Fibroblast of skin of scalp (primary cell): ENCODE measurements at places on chromosomes 6 and 20.

DNA sequence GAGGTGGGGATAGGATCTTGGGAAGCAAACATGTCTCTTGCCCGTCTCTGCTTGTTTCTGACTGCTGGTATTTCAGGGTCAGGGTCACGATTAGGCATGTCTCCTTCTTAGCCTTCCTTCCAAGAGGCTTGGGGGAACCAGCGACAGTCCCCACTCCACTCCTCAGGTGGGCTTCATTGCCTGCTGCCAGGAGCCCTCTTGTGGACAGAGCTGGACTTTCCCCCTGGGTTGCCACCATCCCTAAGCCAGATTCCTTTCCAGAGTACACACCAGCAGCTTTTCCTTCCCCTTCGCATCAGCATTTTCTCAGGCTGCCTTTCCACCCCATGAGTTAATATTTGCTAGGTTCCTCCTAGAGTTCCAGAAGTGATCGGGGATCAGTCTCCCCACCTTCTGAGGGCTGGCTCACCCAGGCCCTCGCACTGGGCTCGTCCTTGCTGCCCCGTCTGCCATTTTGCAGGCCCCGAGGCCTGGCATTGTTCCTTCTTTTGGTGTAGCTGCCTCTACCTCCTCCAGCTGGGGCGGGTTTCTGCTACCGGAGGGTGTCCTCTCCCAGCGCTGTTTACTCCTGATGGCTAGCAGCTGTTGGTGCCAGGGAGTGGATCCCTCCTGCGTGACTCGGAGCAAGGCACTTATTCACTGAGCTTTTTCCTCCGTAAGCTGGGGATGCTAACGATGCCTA lies 8.8 kb upstream of the C20orf144 start:
- peak; percentile 66 for DNase-seq

- peak; percentile 37 for DNase-seq
These were observed 123.0 kb downstream of the AIG1 start for GRCh38 chr6:143183666-143184065.

DNA sequence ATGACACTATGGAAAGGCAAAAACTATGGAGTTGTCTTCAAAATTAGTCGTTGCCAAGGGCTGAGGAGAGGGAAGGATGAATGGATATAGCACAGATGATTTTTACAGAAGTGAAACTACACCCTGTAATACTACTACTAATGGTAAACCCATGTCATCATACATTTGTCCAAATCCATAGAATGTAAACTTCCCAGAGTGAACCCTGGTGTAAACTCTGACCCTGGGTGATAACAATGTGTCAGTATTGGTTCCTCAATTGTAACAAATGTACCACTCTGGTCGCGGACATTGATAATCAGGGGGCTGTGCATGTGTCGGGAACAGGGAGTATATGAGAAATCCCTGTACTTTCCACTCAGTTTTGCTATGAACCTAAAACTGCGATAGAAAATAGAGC lies 72.2 kb downstream of the CNBD2 start:
- DNase-seq = no peak

DNA sequence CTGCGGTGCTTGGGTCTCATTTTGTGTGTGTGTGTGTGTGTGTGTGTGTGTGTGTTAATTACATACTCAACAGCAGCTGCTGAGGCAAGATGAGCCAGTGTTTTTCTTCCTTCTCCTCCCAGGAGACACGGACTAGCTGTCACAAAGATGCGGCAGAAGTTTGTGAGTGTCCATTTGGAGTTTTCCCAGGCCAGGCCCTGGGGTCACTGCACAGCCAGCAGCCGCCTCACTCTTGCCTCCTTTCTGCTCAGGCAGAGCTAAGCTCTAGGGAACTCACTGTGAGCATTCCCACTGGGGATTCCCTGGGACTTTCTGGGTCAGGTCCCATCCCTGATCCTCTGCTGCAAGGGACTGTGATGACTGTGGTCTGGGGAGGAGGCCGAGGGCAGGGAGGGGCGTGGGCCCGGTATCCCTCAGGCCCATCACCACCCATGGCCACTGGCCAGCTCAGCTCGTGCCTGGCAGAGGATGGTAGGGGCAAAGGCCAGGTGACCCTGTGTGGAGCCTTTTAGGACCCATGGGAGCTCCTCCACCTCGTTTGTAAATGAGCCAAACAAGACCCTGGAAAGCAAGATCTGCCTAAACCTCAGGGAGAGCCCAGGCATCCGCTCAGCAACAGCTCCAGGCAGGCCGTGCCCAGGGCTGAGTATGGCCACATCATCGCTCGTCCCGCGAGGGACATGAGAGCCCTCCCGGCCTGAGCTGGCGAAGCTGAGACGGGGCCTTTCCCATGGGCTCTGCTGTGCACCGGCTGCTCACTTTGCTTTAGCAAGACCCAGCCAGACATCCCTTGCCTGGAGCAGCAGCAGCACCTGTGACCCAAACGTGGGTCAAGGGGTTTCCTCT lies 102.0 kb downstream of the PSMB1 start:
- DNase-seq = no peak

DNA sequence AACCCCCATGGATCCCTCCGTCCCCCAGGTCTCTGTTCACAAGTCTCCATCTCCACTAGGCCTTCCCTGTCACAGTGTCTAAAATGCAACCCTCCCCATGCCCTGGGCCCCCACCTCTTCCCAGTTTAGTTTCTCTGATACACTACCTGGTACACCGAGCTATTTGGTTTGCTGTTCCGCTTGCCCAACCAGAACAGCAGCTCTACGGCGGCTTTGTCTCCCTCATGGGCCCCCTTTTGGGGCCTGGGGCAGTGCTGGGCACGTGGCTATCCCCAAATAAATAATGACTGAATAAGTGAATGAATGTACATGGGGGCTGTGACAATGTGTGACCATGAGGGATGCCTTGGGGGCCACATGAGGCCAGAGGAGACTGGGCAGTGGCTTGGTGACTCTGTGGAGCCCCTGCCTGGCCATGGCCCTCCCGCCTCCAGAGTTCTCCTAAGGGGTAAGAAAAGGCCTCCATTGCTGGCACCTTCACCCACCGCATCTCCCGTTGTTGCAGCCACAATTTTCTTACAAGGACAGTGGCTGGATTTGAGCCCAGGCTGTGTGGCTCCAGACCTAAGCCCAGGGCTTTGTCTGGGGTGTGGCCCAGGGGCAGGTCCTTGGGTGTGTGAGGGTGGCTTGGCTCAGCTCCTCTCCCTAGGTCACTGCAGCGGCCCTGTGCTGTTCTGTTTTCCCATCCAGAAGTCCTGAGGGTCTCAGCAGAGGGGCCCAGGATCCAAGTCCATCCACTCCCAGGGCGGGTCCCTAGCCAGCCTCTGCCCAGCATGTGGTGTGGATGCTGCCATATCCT lies 408.5 kb upstream of the SULF2 start:
- no peak for DNase-seq

DNA sequence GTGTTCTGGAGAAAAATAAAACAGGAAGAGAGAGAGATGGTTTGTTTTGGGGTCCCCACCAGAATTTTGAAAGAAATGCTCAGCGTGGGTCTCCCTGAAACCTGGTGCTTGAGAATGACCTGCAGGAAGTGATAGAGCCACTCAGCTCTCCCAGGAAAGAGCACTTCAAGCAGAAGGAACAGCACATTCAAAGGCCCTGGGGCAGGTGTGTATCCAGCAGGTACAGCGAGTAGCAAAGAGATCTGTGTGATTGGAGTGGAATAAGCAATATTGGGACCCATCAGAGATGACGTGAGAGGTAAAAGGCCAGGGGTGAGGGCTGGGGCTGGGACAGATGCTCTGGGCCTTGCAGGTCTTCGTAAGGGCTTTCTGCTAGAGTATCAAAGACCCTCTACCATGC lies 89.5 kb upstream of the CCDC167 start:
- no peak for DNase-seq

DNA sequence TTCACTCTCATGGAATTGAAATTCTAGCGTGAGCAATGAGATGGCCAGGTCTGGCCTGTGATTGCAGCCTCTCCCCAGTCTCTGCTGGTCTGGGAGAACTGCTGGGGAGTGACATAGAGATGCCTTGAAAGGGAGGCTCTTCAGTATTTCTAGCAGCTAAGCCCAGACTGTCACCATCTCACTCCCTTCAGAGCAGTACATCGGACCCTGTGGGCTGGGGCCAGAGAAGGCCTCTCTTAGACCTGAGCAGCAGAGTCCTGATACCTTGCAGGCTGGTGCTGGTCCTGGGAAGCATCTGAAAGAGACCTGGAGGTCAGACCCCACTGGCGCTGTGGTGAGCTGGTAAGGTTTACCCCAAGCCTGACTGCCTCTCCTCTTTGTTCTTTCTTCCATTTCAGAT lies 87.4 kb downstream of the TCP11 start:
- DNase-seq = no peak

DNA sequence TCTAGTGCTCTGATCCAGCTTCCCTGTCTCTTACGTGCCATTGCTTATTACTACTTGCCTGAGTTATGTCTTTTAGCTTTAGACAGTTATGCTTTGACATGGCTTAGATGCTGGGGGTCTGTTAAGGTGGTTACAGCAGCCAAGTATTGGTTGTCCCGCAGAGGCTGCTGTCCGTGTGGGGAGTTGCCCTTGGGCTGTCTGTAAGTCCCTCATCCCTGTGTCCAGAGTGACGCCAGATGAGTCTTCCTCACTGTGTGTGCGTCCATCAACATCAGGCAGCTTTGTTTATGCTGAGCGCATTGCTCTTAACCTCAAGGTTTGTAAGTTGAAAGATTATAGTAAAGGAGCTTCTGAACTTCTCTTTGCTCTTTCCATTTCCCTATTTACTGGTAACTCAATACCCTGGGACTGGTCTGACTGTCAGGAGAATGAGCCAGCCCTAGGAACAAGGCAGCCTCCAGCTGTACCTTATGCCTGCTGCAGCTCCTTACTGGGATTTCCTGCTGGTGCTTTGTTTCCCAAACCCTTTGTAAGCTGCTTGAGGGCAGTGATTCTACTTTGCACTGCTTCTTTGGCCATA lies 7.2 kb downstream of the FAM120B start:
- no peak for DNase-seq

- DNase-seq = peak; percentile 57
These were observed 17.4 kb upstream of the CSE1L start for GRCh38 chr20:49028684-49029083.

DNA sequence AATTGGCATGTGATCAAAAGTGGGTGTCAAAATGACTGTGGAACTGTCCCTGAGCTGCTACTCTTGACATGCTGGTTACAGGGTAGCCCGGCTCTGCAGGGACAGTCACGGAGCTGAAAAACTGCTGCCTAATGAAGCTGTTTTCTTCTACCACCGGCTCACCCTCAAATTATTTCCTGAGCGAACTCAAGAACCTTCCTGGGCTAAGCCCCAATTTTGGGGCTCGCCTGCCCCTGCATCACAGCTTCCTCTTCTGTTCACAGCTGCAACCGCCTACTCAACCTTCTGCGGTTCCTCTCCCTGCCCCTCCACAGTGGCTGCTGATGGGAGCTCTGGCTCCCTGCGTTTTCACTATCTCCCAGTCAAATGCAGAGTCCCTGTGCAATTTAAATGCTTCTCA lies 110.8 kb upstream of the MLN start:
- no peak for DNase-seq

GRCh38 chr6:33321227-33321626 lies 3.7 kb upstream of the ZBTB22 start:
- DNase-seq = no peak

GRCh38 chr20:10562899-10563298 lies 110.9 kb downstream of the JAG1 start:
- no peak for DNase-seq

DNA sequence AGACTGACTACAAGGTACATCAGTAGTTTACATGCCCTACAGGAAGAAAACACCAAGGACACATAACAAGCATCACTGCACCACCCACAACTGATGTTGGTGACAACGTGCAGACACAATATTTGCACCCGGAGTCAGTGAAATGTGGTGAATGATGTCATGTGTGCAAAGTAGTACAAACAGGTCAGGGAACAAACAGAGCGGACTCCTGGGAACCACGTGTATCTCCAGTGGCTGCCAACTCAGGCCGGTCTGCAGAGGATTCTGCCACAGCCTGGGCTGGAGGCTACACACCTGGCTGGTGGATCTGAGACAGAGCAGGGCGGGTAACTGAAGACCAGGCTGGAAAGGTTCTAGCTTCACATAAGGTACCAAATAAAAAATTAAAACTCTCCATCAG lies 28.2 kb upstream of the RPS6KA2 start:
- no peak for DNase-seq

GRCh38 chr6:80605165-80605989 lies 498.9 kb downstream of the BCKDHB start:
- peak; percentile 64 for DNase-seq

GRCh38 chr6:20367743-20368485 lies 33.8 kb upstream of the E2F3 start:
- no peak for DNase-seq

DNA sequence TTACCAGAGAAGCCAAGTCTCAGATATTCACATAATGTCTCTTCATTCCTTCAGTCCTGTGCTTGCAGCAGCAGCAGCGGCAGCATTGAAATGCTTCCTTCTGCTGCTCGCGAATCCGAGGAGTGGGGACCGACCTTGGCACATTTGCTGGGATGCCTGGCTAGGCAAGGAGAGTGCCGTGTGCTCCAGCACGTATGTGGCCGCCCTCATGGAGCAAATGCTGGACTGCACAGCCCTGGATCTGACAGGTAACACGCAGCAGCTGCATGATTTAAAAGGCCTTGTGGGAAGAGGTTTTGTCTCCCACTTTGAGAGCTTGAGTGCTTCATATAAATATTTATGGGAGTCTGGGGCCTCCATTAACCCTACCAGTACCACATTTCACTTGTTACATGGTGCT lies 9.9 kb downstream of the MAFB start:
- no peak for DNase-seq

GRCh38 chr20:2307136-2307535 lies 11.3 kb downstream of the TGM3 start:
- no peak for DNase-seq

GRCh38 chr20:50369225-50370035 lies 140.8 kb upstream of the PTPN1 start:
- DNase-seq = no peak

DNA sequence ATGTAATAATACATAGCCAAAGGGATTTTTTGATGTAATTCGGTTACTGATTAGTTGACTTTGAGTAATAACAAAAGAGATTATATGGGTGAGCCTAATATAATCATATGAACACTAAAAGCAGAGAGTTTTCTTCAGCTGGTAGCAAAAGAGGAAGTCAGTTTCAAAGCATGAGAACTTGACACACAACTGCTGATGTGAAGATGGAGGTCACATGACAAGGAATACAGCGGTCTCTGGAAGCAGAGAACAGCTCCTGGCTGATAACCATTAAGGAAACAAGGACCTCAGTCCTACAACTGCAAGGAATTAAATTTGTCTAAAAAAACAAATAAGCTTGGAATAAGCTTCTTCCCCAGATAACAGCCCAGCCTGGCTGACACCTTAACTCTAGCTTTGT lies 154.5 kb upstream of the PRND start:
- no peak for DNase-seq

- DNase-seq = no peak
These were observed 155.1 kb downstream of the PRDM13 start for GRCh38 chr6:99761711-99762110.

DNA sequence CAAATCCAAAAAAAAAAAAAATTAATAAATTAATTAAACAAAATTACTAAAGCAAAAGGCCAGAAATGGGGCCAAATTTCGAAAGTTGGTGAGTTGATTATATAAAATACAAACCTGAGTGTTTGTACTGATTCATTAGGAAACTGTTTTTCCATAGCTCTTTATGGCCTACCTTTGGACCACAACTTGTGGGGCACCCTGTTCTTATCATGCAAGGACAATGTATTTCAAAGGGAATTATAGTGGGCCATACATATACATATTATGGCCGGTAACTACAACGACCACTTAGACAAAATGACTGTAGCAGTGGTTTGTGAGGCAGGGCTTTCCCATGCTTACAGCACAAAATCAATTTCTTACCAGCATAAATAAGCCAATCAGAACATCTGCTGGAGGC lies 69.5 kb downstream of the ESF1 start:
- DNase-seq = no peak

GRCh38 chr6:135346747-135347146 lies 150.8 kb downstream of the AHI1 start:
- DNase-seq = peak; percentile 11

GRCh38 chr6:2514965-2515543 lies 235.7 kb downstream of the MYLK4 start:
- DNase-seq = no peak
